Activated CD8-positive, alpha-beta memory T cell treated with anti-CD3 and anti-CD28 coated beads for 4 hours (primary cell): ENCODE measurements at places on chromosomes 1 and 21.

DNA sequence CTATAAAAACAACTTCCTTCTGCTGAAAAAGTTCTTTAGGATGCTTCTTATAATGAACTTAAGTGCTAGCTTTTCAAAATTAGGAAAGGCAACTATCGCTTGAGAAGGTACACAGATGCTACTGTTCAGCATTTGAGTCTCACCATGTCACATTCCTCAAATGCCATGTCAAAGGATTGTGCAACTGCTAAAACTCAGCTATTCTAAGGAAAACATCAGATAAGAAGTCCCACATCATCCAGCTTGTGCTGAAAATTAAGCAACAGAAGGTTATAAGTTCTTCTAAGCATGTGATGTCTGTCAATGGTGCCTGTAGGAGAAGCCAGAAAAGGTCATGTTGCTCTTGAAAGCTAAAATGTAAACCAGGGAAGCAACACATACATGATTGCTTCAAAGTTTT is 36.5 kb downstream of the MCOLN2 start:
- no peak for DNase-seq

DNA sequence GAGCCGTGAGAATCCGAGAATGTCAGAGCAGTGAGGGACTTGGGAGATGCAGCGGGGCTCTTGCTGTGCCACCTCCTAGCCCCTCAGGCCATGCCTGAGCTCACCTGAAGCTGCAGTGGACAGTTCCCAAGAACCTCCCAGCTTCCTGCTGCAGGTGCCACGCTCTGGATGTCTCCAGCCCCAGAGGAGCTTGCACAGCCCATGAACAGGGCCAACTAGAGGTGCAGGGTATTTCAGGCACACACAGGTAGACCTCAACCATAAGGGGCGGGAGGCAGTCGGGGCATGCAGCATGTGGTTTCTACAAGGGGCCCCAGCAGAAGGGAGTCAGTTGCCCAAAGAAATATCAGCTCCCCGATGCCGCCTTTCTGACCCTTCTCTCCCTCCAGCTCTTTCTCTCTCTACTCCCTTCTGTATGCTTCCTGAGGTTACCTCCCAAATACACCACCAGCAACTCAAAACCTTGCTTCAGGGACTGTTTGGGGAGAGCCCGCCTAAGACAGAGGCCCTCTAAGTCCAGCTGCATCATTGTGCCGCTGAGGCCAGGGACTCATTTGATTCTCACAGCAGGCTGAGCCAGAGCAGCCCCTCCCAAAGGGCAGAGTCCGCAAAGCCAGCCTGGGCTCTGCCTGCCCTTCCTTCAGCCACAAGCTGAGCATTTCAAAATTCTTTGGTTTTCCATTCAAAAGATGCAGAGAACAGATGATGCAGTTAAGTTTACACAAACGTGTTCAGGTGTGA is 209.8 kb downstream of the MATN1 start:
- DNase-seq = no peak

DNA sequence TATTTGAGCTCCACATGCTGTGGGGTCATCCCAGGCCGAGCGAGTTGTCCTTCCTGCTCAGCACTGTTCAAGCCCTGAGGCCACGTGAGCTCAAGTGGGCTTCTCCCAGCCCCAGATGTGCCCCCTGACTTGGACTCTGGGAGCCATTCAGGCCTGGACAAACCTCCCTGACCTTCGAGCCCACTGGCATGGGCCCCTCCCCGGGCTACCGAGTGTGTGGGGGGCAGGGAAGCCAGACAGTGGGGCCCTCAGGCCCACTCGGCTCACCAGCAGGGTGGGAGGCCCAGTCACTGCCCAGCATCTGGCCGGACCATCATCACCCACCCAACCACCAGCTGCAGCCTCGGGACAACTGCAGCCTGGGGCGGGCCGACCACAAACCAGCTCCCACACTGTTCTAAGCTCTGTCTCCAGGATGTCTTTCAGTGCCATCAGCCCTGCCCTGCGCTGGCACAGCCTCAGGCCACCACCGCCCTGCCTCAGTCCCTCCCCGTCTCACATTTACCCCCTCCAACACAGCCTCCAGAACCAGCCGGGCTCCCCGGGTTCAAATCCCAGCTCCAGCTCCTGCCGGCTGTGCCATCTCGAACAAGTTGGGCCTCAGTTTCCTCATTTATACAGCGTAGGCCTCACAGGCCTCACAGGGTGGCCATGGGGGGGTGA is 20.9 kb upstream of the PLEKHG5 start:
- no peak for DNase-seq

- no peak for DNase-seq
Observed at GRCh38 chr1:6500544-6501278, 9.2 kb upstream of the PLEKHG5 start.

DNA sequence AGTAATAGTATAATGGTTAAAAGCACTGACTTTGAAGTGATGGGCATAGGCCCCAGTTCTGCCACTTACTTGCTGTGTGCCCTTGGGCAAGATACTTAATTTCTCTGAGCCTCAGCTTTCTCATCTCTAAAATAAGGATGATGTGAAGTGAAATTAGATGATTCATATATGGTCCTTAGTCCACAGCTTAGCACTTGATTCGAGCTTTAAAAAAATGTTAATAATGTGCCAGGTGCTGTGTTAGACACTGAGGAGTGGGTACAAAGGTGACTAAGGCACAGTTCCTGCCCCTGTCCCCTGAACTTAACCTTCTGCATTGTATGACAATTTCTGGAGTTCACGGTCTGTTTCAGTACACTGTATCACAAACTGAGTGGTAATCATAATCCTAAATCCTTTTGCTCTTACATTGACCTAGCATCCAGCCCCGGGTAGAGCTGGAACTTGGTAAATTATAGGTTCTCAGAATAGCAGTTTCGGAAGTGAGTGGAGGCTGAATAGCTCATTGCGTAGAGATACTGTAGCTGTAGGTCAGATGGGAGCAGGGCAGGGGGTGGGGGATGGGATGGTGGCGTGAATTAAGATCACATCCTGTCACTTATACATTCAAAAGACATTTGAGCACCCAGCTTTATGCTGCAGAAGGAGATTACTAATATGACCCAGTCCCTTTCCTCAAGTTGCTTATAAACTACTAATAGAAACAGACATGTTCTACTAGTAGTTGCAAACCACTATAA is 1.5 kb downstream of the ZNF691 start:
- no peak for DNase-seq

DNA sequence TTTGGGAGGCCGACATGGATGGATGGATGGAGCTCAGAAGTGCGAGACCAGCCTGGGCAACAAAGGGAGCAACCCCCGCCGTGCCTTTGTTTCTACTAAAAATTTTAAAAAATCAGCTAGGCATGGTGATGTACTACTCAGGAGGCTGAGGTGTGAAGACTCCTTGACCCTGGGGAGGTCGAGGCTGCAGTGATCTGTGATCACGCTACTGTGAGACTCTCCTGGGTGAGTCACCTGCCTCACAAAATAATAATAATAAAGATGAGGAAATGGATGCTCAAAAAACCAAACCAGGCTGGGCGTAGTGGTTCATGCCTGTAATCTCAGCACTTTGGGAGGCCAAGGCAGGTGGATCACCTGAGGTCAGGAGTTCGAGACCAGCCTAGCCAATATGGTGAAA is 19.2 kb downstream of the DSTYK start:
- DNase-seq = no peak
